Activated CD8-positive, alpha-beta memory T cell treated with anti-CD3 and anti-CD28 coated beads for 24 hours (primary cell): ENCODE measurements at places on chromosomes 2 and 18.
A peak's percentile ranks its signal among the peaks of the same experiment; 100 is the strongest.

GRCh38 chr18:32478807-32479206 lies 8.1 kb upstream of the GAREM1 start:
- DNase-seq: no peak

- DNase-seq: no peak
Observed at GRCh38 chr2:48779019-48779716, 23.6 kb upstream of the LHCGR start.

GRCh38 chr2:226883296-226883795 lies 47.5 kb downstream of the RHBDD1 start:
- no peak for DNase-seq

GRCh38 chr18:49344096-49344495 lies 116.3 kb downstream of the DYM start:
- no peak for DNase-seq

DNA sequence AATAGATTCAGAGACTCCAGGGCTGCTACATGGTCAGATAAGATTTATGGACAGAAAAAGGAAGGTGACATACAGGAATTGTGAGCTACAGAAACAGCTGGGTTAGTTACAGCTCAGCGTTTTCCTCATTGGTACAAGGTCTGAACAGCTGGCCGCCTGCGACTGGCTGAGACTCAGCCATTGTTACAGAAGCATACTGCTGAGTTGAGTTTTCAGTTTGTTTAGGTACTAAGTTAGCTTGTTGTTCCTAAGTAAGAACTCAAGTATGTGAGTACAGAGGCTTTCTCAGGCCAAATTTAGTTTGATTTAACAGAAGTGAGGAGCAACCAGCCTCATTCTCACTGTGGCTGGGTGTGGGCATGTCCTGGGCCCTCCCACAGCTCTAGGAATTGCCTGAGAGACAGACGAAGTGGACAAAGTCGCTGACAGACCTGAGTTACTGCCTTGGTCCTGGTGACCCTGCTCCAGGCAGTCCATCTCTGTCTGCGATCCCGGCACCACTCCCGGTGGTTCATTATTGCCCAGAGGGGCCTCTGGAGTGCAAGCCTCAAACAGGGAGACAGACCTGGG lies 27.8 kb upstream of the RHOB start:
- DNase-seq: peak; percentile 7

GRCh38 chr18:51278045-51278649 lies 80.7 kb upstream of the MEX3C start:
- peak; percentile 61 for DNase-seq

DNA sequence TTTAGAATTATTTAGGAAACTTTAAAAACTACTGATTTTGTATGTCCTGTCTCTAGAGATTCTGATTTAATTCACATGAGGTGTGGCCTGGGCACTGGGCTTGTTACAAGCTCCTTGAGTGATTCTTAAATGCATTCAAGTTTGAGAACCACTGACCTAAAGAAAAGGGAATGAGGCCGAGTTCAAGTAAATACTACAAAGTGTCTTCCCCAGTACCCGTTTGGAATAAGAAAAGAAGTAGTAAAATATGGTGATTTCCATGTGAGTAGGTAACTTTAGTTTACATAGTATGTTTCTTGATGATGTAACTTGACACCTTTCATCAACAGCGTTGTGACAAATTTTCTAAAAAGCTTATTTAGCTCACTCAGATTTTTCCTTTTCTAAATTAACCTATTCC lies 1022.9 kb upstream of the NRXN1 start:
- no peak for DNase-seq

DNA sequence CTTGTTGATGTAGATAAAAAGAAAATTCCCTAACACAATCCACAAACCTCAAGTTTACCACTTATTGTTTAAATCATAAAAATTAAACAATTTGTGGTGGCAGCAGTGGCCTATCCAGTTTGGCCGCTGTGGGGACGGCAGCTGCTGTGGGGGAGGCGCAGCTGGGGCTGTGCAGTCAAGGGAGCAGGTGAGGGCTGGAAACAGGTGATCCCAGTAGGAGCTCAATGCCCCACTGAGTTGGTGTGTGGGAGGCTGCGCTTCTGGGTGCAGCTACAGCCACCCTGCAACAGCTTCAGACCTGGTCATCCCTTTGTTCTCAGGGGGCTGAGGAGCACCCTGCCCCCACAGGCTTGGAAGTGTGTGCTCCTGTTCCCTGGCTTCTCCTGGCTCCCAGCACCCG lies 266.0 kb upstream of the FSIP2 start:
- no peak for DNase-seq

GRCh38 chr18:10201659-10202058 lies 252.8 kb upstream of the APCDD1 start:
- no peak for DNase-seq

- DNase-seq: no peak
Observed at GRCh38 chr2:47818777-47819176, 35.8 kb downstream of the MSH6 start.

GRCh38 chr18:13446024-13446423 lies 227.5 kb downstream of the LDLRAD4 start:
- DNase-seq: no peak

DNA sequence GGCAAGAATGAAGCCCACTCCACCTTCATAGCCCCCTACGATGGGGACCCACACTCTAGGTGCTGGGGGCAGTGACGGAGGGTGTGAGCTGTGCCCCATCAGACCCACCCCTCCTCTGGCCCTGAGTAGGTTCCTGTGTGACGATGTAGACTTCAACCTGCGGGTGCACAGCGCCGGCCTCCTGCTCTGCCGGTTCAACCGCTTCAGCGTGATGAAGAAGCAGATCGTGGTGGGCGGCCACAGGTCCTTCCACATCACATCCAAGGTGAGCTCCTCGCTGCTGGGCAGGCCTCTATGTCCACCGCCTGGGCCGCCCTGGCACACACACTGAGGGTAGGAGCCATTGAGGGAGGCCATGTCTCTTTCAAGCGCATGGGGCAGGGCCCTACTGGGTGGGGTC lies 34.9 kb downstream of the NTSR2 start:
- no peak for DNase-seq

- DNase-seq: no peak
Observed at GRCh38 chr2:66435549-66435875, 587 bp downstream of the MEIS1 start.

DNA sequence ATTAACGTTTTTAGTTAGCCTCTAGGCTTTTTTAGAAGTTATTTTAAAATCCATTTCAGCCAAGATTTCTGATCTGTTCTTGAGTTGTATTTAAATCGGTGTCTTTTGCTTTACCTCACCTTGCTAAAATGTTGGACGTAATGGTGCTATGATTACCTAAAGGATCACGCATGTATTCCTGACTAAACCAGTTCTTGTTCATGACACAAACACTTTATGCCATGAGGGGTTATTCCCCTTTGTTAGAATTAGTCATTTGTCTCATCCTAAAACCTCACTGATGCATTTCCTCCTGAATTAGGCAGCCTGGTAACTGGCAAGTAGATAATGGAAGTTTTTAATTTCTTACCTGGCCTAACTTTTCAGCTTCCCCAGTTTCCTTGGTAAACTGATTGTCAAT lies 185.4 kb upstream of the TANK start:
- no peak for DNase-seq

- no peak for DNase-seq
Observed at GRCh38 chr2:241458687-241459086, 49.7 kb downstream of the STK25 start.

- DNase-seq: no peak
Observed at GRCh38 chr18:63083555-63083954, 236.0 kb downstream of the BCL2 start.

GRCh38 chr2:186032102-186032738 lies 293.6 kb downstream of the FSIP2 start:
- DNase-seq: no peak

DNA sequence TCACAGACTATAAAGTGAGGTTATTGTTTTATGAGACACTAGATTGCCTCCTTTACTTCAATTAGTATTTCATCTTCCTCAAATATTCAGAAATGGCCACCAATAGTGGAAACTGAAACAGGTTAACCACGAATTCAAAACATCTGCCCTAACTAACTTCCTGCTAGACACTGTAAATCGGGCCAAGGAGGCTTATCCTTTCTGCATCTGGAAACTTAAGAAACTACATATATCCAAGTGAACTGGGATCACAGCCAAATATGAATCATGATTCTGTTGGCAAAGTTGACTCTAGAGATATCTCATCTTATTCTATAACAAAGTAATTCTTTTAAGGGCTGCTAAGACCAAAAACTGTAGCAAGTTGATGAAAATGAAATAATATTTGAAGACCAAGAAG lies 136.6 kb upstream of the ZC3H15 start:
- no peak for DNase-seq

DNA sequence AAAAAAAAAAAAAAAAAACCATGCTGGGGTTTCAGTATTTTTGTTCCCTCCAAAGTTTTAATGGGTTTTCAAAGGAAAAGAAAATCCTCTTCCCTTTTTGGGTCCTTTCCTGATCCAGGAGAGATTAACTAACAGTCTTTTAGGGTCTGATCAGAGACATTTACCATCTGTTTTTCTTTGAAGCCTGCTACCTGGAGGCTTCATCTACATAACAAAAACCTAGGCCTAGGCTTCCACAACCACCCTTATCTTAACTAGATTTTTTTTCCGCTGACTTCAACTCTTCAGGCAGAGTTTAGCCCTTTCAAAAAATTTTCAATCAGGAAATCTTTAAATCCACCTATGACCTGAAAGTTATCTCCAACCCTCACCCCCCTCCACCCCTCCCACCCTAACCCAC lies 154.7 kb downstream of the MBD2 start:
- no peak for DNase-seq

- DNase-seq: no peak
Observed at GRCh38 chr2:120174963-120175581, 48.1 kb downstream of the TMEM185B start.

- no peak for DNase-seq
Observed at GRCh38 chr2:108288534-108289106, at the start of gene SULT1C2. TSS of gene SULT1C2 (plus strand) at chr2:108288895. CDS start at chr2:108293668, 4,773 bp downstream.

DNA sequence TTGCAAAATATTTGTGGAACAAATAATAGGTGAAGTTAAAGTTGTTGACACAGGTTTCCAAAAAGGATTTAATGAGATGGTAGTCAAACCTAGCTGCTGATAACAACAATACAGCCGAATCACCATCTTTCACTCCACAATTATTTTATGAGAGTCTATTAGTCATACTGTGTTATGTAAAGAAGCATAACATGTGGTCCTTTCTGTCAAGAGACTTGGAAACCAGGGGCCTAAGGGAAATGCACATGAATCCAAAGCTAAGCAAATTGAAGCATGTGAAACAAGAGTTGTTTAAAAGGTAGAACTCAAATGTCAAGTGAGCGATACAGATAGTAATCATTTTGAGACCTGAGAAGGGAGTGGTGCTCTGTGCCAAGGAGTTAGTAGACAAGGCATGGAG lies 16.0 kb downstream of the CD28 start:
- no peak for DNase-seq

GRCh38 chr2:212770240-212770639 lies 231.6 kb upstream of the ERBB4 start:
- no peak for DNase-seq

GRCh38 chr2:138502255-138503086 lies 901 bp downstream of the SPOPL start:
- no peak for DNase-seq

GRCh38 chr2:189291460-189291859 lies 111.9 kb upstream of the COL5A2 start:
- DNase-seq: no peak

GRCh38 chr18:39039813-39040212 lies 1474.2 kb upstream of the CELF4 start:
- DNase-seq: no peak

DNA sequence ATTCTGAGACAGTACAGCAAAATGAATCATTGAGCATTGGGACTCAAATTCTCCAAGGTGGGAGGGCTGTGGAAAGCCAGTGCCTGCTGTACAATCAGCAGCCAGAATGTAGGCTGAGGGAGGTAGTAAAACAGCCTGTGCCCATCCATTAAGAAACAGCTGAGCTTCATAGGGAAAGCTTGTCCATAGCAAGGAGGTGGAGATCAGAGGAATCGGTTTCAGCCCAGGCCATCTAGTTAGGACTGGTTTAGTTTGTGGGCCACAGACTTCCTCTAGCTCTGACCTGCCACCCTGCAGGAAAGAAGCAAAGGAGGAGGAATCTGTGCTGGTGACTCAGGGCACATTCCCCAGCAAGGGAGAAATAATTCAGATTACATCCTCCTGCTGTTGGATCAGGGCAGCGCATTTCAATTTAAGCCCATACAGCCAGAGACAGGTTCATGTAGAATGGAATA lies 333.4 kb downstream of the SETBP1 start:
- DNase-seq: no peak

DNA sequence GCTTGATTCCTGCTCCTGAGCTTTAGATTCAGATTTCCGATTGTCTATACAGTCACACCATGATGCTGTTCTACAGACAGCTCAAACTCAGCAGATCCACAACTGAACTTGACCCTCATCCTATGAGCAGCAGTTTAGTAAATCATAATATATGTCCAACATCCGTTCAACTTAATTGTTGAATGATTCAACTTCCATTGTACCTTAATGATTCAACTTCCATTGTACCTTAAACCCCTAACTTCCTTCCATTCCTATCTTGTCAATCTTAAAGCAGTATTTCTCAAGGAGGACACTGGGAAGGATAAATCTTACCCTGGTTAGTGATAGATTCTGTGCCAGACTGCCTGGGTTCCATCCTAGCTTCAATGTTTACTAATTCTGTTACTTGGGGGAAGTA lies 60.1 kb downstream of the PIGN start:
- DNase-seq: no peak

- no peak for DNase-seq
Observed at GRCh38 chr2:148122788-148123187, 101.9 kb downstream of the MBD5 start.

GRCh38 chr2:134128746-134129145 lies 125.1 kb upstream of the MGAT5 start:
- peak; percentile 48 for DNase-seq

DNA sequence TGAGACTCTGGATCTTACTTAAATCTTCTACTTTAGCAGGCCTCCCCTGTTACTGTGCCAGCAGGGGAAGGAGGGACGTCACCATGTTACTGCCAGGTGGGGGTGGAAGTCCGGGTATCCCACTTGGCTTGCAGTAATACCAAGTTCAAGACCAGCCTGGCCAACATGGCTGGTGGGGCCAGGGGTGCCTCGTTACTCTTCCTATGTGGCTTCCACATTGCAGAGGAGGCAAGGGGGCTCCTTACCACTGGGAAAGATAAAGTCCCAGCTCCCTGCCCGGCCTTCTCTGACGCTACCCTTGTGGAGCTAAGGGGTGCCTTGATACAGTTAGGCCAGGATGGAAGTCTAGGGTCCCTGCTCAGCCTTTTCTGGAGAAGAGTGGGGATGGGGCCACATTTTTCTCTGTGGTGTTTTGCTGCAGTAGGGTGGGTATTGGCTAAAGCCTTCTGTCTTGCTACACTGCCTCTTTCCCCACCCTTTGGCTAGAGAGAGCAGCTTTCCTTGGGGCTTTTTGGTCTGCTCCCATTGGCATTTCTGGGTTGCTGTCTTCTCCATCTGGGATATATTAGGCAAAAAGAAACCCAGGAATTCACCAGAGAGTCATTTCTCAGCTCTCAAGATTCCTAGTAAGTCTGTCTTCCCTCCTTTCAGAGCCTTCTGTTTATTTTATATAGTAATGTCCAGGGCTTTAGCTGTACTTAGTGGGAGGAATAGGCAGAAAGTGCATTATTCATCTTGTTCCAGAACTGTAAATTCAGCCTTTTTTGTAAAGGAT lies 21.9 kb downstream of the ELMOD3 start:
- DNase-seq: no peak

- DNase-seq: no peak
Observed at GRCh38 chr2:21773168-21773567, 649.4 kb downstream of the TDRD15 start.
